ENCODE measurements at places on chromosomes 13 and 19.

GRCh38 chr13:46389457-46390451 lies 2.7 kb upstream of the RUBCNL start:
- DNase-seq, result peak; percentile 51

DNA sequence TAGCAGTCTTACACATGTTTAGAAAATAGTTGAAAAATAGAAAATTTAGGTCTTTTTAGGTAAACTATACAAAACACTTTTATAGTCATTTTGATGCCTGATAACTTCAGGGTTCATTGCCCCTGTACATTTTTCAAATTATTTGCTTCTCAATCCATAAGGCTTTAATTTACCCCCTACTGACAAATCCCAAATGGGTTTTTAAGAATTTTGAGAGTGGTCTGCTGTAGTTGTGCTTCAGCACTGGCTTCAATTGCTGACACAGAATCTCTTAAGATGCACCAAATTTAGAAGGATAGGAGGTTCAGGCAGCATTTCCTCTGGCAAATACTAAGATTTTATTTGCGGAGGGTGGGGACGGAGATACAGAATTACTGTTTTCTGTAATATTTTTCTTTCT lies 89.4 kb downstream of the PCCA start:
- no peak for DNase-seq

GRCh38 chr19:29482855-29483640 lies 42.7 kb upstream of the VSTM2B start:
- DNase-seq, result no peak

- no peak for DNase-seq
Observed at GRCh38 chr13:43356567-43356966, 333.2 kb downstream of the DNAJC15 start.

GRCh38 chr19:18833141-18833476 lies 1.4 kb downstream of the UPF1 start:
- no peak for DNase-seq
